Thyroid gland (tissue), 4 donors: ENCODE measurements at places on chromosomes 2 and 18. TPM values are rescaled to one million over a fixed set of nuclear protein-coding genes. Genes with fewer than 3 reads are reported as not detected.

GRCh38 chr18:70004696-70005095 is 57.0 kb upstream of the CD226 start:
- no peaks in the 10 kb centered on the region for H3K27me3 ChIP-seq
- no peaks in the 10 kb centered on the region for H3K36me3 ChIP-seq
- H3K4me3 ChIP-seq: no peak overlapping the region
- H3K4me1 ChIP-seq: no peaks in the 10 kb centered on the region

- H3K36me3 ChIP-seq: no peaks in the 10 kb centered on the region
- no peaks in the 10 kb centered on the region for H3K4me1 ChIP-seq
- H3K27ac ChIP-seq: no peak overlapping the region
- H3K4me3 ChIP-seq: no peak overlapping the region
- H3K27me3 ChIP-seq: no peaks in the 10 kb centered on the region
Measured at GRCh38 chr18:31189757-31190156, 27.1 kb upstream of the DSC1 start.

- no peak overlapping the region for H3K4me3 ChIP-seq
- no peaks in the 10 kb centered on the region for H3K36me3 ChIP-seq
- peaks cover 5% of the 10 kb centered on the region for H3K4me1 ChIP-seq
- H3K27me3 ChIP-seq: no peaks in the 10 kb centered on the region
- no peak for DNase-seq
- H3K27ac ChIP-seq: no peak overlapping the region
Measured at GRCh38 chr2:241816431-241817121, 7.6 kb downstream of the NEU4 start.

- H3K4me3 ChIP-seq: no peak overlapping the region
- no peaks in the 10 kb centered on the region for H3K36me3 ChIP-seq
- no peak for DNase-seq
Measured at GRCh38 chr18:45589356-45590035, 25.8 kb upstream of the SLC14A2 start.

DNA sequence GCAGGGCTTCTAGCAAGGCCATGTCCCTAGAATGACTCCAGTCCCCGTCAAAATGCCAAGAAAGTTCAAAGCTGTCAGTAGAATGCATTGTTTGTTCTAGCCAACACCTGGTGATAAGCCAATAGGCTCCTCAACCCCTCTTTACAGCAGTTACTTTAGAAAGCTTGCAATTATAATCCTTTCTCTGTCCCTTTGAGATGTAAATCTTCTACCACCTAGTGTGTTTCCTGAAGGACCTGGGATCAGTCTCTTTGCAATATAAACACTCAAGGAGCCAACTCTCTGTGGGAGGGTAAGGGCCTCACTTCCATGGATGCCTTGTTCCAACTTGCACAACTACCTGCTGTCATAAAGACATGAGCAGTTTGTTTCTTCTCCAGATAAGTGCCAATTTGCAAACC is 301.8 kb downstream of the NBAS start:
- no peak overlapping the region for H3K27ac ChIP-seq
- H3K4me3 ChIP-seq: no peak overlapping the region
- no peak for DNase-seq
- H3K4me1 ChIP-seq: no peaks in the 10 kb centered on the region

GRCh38 chr2:173192071-173192470 is 116.4 kb downstream of the MAP3K20 start:
- peak overlapping the region; percentile 88 for H3K27ac ChIP-seq
- no peaks in the 10 kb centered on the region for H3K36me3 ChIP-seq
- peaks cover 74% of the 10 kb centered on the region for H3K4me1 ChIP-seq
- H3K27me3 ChIP-seq: no peaks in the 10 kb centered on the region
- H3K4me3 ChIP-seq: no peak overlapping the region

DNA sequence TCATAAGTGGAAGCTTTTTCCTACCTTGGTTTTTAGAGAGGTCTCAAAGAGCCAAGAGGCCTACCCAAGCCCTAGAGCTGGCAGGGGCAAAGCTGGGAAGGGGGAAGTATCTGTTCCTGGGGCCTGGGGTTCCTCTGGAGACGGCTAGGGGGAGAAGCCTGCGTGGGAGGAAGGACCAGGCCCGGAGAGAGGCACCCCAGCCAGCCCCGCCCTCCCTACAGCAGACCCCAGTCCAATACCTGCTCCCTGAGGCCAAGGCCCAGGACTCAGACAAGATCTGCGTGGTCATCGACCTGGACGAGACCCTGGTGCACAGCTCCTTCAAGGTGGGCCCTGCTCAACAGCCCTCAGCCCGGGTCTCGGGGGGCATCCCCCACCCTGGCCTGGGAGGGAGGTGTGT is 2.2 kb downstream of the CTDSP1 start:
- H3K4me1 ChIP-seq: peaks cover 58% of the 10 kb centered on the region
- no peak overlapping the region for H3K4me3 ChIP-seq
- H3K36me3 ChIP-seq: peaks cover 31% of the 10 kb centered on the region
- H3K27ac ChIP-seq: peak overlapping the region; percentile 100

GRCh38 chr2:23422089-23423061 is 37.4 kb downstream of the KLHL29 start:
- H3K27me3 ChIP-seq: no peaks in the 10 kb centered on the region
- no peaks in the 10 kb centered on the region for H3K4me1 ChIP-seq
- no peak for DNase-seq
- no peaks in the 10 kb centered on the region for H3K36me3 ChIP-seq
- no peak overlapping the region for H3K4me3 ChIP-seq

DNA sequence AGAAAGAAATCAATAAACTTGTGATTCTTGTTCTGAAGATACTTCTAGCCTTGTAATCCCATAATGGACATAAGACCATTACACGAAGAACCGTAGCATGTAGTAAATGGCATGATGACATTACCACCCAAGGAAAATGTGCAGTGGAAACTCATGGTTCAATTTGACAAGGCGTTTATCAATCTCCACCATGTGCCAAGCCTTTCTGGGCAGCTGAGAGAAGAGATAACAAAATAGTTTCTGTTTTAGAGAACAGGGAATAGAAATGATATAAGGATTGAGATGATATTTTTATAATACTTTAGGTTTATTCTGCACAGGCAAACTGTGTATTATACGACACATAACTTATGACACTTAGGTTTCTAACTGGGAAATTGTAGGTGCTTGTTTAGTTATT is 19.2 kb downstream of the ABI2 start:
- H3K27ac ChIP-seq: no peak overlapping the region
- no peak for DNase-seq
- H3K36me3 ChIP-seq: no peaks in the 10 kb centered on the region
- H3K4me3 ChIP-seq: no peak overlapping the region
- H3K27me3 ChIP-seq: no peaks in the 10 kb centered on the region

- no peak overlapping the region for H3K4me3 ChIP-seq
- H3K4me1 ChIP-seq: no peaks in the 10 kb centered on the region
- no peak overlapping the region for H3K27ac ChIP-seq
- no peaks in the 10 kb centered on the region for H3K27me3 ChIP-seq
- no peaks in the 10 kb centered on the region for H3K36me3 ChIP-seq
- DNase-seq: peak; percentile 66
Measured at GRCh38 chr2:28452534-28453081, 43.3 kb upstream of the PLB1 start.

Gene MYCN
- total RNA-seq: 12.1 TPM

GRCh38 chr2:127942002-127942401 is 56.2 kb upstream of the AMMECR1L start:
- no peak for DNase-seq
- H3K4me1 ChIP-seq: no peaks in the 10 kb centered on the region
- peaks cover 38% of the 10 kb centered on the region for H3K36me3 ChIP-seq
- H3K27me3 ChIP-seq: no peaks in the 10 kb centered on the region

Gene PGAP1
- 6.9 TPM for total RNA-seq

GRCh38 chr2:168184681-168185513 is 62.5 kb downstream of the STK39 start:
- H3K27me3 ChIP-seq: no peaks in the 10 kb centered on the region
- peaks cover 7% of the 10 kb centered on the region for H3K4me1 ChIP-seq
- no peak overlapping the region for H3K4me3 ChIP-seq
- H3K36me3 ChIP-seq: no peaks in the 10 kb centered on the region

DNA sequence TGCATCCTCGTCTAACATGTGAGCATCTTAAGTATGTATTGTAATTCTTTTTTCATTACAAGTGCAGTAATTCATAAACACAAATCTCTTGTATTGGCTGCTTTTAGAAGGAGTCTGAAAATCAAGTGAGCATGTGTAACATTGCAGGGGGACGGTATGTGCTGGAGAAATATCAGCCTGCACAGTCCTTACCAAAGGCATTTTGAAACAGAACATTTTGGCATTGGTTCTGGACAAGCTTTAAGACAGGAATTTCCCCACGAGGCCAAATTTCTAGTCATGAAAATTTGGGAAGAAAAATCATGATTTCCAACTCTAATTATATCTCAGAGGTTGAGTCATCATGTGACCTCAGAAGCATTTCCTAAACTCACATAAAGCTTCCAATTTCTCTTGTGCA is 24.7 kb upstream of the NRP2 start:
- no peak overlapping the region for H3K27ac ChIP-seq
- H3K27me3 ChIP-seq: no peaks in the 10 kb centered on the region
- no peaks in the 10 kb centered on the region for H3K36me3 ChIP-seq
- H3K4me3 ChIP-seq: no peak overlapping the region
- DNase-seq: no peak

DNA sequence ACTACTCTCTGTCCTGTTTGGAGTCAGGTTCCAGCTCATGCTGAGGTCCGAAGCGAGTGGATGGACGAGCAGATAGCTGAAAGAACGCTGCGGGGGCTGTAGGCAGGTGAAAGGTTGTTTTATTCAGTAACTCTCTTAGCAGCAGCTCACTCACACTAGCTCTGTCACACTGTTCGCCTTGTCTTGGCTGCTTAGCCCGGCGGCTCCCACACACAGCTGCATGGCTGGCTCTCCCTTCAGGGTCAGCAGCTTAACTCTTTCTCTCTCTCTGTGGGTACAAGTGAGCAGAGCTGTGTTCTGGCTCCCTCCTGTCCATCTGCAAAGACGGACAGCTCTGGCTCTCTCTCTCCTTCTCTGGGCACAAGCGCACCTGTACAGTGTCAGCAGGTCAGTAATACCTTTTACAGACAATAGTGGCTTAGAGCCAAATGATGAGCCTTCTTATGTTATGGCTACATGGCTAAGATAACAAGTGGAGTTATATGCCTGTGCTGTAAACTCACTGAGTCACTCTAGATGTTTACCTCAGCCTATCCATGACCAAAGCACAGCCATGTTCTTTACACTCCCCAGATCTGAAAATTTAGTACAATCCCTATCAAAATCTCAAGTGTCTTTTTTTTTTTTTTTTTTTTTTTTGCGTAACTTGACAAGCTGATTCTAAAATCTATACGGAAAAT is 149.3 kb downstream of the GALNT1 start:
- no peaks in the 10 kb centered on the region for H3K27me3 ChIP-seq
- no peaks in the 10 kb centered on the region for H3K36me3 ChIP-seq
- no peak overlapping the region for H3K27ac ChIP-seq

DNA sequence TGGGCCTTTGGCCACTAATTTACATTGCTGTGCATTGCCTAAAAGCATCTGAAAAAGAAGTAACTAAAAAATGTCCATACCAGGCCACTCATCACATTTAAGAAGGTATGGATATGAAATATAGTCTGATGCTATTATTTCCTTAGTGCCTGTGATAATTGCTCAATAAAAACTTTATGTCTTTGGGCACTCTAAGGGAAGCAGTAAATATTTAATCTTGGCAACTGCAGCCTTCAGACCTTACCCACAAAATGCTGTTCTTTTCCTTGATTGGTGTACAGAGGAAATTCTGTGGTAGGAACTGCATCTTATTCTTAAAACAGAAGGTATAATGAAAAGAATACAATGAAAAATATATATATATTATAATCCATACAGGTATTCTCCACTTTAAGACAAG is 125.8 kb upstream of the RASGRP3 start:
- H3K4me1 ChIP-seq: no peaks in the 10 kb centered on the region
- H3K27me3 ChIP-seq: no peaks in the 10 kb centered on the region
- no peak overlapping the region for H3K4me3 ChIP-seq
- no peak overlapping the region for H3K27ac ChIP-seq

GRCh38 chr2:46818141-46818621 is 97.4 kb downstream of the MCFD2 start:
- DNase-seq: peak; percentile 48
- no peak overlapping the region for H3K4me3 ChIP-seq
- H3K27me3 ChIP-seq: no peaks in the 10 kb centered on the region
- peak overlapping the region; percentile 50 for H3K27ac ChIP-seq
- peaks cover 33% of the 10 kb centered on the region for H3K4me1 ChIP-seq

- no peaks in the 10 kb centered on the region for H3K36me3 ChIP-seq
- no peaks in the 10 kb centered on the region for H3K4me1 ChIP-seq
- H3K27me3 ChIP-seq: no peaks in the 10 kb centered on the region
- no peak for DNase-seq
- no peak overlapping the region for H3K27ac ChIP-seq
Measured at GRCh38 chr2:34388446-34388845, 789.3 kb upstream of the FAM98A start.

DNA sequence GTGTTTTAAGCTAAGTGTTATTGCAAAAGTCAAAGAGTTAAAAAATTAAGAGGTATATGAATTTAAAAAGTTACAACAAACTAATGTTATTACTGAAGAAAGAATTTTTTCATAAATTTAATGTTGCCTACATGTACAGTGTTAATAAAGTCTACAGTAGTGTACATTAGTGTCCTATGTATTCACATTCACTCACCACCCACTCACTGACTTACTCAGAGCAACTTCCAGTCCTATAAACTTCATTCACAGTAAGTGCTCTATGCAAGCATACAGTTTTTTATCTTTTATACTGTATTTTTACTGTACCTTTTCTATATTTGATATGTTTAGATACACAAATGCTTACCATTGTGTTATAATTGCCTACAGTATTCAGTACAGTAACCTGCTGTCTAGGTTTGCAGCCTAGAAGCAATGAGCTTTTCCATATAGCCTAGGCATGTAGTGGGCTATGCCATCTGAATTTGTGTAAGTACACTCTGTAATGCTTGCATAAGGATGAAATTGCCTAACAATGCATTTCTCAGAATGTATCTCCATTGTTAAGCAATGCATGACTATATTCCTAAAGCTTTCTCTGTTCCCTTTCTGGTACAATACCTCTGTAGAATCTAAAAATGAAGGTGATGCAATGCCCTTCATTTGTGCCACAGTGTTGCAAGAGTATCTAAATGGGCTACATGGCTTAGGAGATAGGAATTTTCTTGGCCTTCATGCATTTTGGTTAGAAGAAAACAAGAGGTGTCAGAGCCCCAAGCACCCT is 370.8 kb upstream of the NT5C1B start:
- H3K27me3 ChIP-seq: no peaks in the 10 kb centered on the region
- H3K4me3 ChIP-seq: no peak overlapping the region
- no peak overlapping the region for H3K27ac ChIP-seq
- DNase-seq: no peak

DNA sequence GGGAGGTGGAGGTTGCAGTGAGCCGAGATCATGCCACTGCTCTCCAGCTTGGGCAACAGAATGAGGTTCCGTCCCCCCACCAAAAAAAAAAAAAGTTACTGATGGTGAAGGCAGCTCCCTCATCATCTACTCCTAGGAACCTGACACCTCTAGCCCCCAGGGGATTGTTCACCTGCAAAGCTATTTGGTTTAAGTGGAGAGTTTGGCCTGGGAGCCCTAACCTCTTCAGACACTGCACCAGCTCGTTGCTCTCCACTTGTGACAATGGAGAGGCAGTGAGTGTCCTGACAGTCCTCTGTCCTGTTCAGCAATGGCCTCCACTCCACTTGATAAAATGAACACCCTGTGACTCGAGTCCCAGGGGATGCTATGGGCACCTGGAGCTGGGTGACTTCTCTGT is 43.5 kb downstream of the ATP6V1C2 start:
- H3K27ac ChIP-seq: no peak overlapping the region
- H3K27me3 ChIP-seq: no peaks in the 10 kb centered on the region
- no peak for DNase-seq
- no peaks in the 10 kb centered on the region for H3K4me1 ChIP-seq
- no peak overlapping the region for H3K4me3 ChIP-seq

GRCh38 chr2:37029758-37030157 is 54.4 kb downstream of the HEATR5B start:
- no peak overlapping the region for H3K4me3 ChIP-seq
- no peak overlapping the region for H3K27ac ChIP-seq
- H3K36me3 ChIP-seq: peaks cover 11% of the 10 kb centered on the region
- H3K4me1 ChIP-seq: no peaks in the 10 kb centered on the region
- no peaks in the 10 kb centered on the region for H3K27me3 ChIP-seq
